ENCODE measurements at places on chromosomes 3 and 15. TPM values are rescaled to one million over a fixed set of nuclear protein-coding genes. Genes with fewer than 3 reads are reported as not detected.

The UROC1 gene
- total RNA-seq, result not detected

The SPTSSB gene
- total RNA-seq, result not detected

The PPARG gene
- total RNA-seq, result 10.6 TPM

The SCAMP5 gene
- 12.9 TPM for total RNA-seq

The PTX3 gene
- 1.3 TPM for total RNA-seq

Data from adrenal gland (tissue), 19 donors.